Central memory CD4-positive, alpha-beta T cell (primary cell): ENCODE measurements at places on chromosomes 1 and 21.

- DNase-seq, result no peak
These were observed 114.7 kb downstream of the KCNH1 start for GRCh38 chr1:211019266-211019665.

DNA sequence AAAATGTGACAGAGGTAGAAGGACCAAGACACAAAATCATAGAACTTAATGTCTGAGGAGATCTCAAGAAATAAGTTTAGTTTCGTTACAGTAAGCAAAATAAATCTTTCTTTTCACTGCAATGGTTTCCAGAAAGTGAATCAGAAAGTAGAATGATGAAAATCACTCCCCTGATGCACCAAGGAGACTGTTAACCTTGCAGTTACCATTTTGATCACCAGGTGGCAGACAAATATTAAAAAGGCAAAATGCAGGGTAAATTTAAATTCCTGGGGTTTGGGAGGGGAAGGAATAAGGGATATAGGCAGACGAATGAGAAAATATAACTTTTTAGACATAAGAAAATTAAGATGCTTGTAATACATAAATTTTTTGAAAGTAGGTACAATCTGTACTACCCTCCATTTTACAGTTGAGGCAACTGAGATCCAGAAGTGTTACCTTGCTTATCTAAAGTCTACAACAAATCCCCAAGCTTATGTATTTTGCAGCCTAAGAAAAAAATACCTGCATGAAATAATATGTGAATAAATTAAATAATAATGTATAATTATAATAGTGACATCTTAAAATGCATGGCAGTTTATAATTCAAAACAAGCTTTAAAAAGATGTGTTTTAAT lies 253.2 kb downstream of the CRB1 start:
- DNase-seq, result peak; percentile 8

- no peak for DNase-seq
These were observed 40.2 kb upstream of the SIPA1L2 start for GRCh38 chr1:232669981-232670747.

- no peak for DNase-seq
These were observed 37.2 kb upstream of the ST6GALNAC3 start for GRCh38 chr1:76037324-76037723.

DNA sequence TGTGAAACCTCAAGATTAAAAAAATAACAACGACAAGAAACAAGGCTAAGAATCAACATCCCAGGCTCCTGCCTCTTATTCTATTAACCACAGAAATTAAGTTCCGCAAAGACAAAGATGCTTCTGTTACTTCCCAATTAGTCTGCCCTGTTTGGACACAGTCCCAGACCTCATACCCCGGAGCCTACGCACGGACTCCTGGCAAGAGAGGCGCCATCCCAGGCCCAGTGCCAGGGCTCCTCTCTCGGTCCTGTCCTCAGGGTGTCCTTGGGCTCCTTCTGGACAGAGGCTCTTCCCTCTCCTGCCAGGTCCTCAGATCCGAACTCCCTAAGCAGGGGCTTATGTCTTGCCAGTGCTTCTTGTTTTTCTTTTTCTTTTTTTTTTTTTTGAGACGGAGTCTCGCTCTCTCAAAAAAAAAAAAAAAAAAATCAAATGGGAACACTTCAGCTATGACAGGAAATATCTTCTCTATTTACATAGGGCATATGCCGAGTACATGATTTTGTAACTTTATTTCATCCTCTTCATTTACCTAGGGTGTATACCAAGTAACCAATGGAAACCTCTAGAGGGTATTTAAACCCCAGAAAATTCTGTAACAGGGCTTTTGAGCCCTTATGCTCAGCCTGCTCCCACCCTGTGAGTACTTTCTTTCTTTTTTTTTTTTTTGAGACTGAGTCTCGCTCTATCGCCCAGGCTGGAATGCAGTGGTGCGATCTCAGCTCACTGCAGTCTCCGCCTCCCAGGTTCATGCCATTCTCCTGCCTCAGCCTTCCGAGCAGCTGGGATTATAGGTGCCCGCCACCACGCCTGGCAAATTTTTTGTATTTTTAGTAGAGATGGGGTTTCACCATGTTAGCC lies 11.7 kb upstream of the ENO1 start:
- no peak for DNase-seq

- DNase-seq, result no peak
These were observed 2.1 kb downstream of the TTC22 start for GRCh38 chr1:54798769-54799641.

GRCh38 chr1:223230161-223230881 lies 87.3 kb upstream of the TLR5 start:
- peak; percentile 35 for DNase-seq

DNA sequence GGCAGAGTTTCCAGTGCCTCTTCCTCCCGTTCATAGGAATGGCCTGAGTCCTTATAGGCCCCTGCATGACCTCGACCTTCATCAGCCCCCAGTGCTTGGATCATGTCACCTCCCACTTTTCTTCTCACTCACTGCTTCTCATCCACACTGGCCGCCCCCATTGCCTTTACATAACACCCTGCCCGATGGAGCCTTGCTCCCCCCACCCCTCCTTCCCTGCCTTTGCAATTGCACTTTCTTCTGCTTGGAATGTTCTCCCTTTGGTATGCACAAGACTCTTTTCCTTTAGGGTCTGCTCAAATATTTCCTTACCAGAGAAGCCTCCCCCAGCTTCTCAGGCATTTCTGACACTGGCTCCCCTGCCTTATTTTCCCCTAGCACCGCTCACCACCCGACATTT lies 125.2 kb upstream of the KCNJ6 start:
- no peak for DNase-seq

GRCh38 chr1:213585959-213586586 lies 401.7 kb upstream of the PROX1 start:
- no peak for DNase-seq
